Putamen (tissue), 1 donor: ENCODE measurements at places on chromosomes 2 and 18.

DNA sequence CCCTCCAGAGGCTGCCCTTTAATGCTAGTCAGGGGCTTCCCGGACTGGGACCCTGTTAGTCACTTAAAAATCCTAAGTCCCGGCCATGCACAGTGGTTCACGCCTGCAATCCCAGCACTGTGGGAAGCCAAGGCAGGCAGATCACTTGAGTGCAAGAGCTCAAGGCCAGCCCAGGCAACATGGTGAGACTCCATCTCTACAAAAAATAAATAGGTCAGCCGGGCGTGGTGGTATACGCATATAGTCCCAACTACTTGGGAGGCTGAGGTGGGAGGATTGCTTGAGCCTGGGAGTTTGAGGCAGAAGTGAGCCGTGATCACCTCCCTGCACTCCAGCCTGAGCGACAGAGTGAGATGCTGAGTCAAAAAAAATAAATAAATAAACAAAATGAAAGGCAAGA, 17.2 kb upstream of the KCNG2 start:
- DNase-seq: no peak

DNA sequence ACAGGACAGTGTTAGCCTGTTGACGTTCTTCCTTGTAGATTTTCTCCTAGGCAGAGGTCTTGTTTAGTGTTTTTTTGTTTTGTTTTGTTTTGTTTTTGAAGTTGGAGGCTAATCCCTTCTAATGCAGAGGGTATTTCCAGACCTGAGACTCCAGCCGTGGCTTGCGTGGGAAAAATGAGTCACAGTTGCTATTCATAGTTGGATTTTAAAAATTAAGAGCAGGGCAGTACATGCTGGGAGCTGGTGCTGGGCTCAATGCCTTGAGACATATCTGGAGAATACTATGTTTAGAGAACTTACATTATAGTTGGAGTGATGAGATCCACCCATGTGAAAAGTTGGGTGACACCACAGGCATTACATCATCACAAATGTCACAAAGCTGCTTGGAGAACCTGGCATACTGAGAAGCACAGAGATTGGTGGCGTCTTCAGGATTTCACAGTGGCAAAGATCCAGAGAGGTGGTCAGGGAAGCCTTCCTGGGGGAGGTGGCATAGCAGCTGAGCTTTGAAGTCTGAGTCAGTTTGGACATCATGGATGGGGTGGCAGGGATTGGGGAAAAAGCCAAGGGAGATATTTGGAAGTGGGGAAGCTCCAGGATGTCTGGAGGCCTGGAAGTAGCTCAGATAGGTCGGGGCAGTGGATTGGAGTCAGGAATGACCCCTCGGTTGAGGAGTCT, 249.4 kb downstream of the LOXHD1 start:
- no peak for DNase-seq

- DNase-seq: no peak
These were observed 34.5 kb downstream of the INSIG2 start for GRCh38 chr2:118122594-118123281.

DNA sequence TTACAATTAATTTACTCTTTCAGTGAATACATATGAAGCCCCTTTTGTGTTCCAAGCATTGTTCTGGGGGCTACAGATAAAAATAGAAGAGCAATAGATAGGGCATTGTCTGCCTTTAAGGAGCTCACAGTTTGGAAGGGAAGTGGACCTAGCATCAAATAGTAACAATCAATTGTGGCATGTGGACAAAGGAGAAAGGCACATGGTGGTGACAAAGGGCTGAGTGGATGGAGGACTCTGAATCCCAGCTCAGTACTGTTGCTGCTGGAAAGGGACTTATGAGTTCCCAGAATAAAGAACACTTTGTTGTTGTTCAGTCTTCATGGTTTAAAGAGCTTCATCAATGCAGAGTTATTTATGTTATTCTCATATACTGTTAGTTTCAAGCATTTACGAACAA, 217.7 kb downstream of the HRH4 start:
- DNase-seq: peak; percentile 67

DNA sequence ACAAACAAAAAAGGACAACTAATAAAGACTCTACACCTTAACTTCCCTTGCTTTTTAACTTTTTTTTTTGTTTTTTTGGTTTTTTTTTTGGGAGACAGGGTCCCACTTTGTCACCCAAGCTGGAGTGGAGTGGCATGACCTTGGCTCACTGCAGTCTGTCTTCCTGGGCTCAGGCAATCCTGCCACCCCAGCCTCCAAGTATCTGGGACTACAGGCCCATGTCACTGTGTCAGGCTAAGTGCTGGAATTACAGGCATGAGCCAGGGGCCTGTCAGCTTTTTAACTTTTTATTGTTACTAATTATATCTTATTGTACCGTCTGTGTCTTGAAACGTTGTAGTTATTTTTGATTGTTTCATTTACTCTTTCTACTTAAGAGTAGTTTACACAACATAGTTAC, 25.5 kb downstream of the WDR7 start:
- no peak for DNase-seq

GRCh38 chr2:1782514-1782913, 38.2 kb upstream of the PXDN start:
- no peak for DNase-seq

DNA sequence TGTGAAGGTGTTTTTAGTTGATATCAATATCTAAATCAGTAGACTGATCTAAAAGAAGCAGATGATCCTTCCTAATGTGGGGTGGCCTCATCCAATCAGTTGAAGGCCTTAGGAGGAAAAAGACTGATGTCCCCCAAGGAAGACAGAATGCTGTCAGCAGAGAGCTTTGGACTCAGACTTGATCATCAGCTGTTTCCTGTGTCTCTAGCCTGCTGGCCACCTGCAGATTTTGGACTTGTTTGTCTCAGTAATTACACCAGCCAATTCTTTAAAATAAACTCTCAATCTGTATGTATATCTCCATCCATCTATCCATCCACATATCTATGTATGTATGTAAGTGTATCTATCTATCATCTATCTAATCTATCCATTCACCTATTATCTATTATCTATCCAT, 301.3 kb downstream of the LPIN1 start:
- no peak for DNase-seq

GRCh38 chr2:178844701-178845100, 37.5 kb upstream of the TTN start:
- DNase-seq: no peak

DNA sequence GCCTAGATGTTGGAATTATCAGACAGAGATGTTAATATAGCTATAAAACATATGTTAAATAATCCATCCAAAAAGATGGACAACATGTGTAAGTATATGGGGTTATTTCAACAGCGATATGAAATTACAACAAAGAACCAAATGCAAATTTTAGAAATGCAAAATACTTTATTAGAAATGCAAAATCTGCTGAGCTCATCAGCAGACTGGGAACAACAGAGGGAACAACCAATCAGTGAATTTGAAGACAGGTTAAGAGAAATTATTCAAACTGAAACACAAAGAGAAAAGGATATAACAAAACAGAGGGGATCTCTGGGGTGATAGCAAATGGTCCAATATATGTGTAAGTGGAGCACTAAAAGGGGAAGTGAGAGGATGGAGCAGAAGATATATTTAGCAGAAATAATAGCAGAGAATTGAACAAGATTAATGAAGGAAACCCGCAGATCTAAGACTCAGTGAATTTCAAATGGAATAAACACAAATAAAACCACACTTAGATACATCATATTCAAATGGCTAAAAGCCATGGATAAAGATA, 13.5 kb upstream of the HS6ST1 start:
- no peak for DNase-seq

DNA sequence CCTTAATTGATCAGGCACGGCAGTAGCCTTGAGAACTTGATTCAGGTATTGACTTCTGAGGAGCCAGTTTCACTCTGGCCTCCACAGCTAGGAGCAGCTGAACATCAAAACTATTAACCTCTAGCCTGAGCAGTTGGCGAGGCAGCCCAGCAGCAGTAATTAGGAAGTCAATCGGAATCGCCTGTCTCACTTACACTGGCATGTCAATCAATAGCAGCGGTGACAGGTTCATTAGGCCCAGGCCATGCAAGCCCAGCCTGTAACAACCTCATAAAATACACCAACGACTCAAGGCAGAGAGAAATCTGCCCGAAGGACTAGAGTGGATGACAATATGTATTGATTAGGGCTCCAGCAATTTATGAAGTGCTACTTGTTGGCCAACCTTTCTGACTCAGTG, 255.4 kb upstream of the SKOR2 start:
- no peak for DNase-seq

GRCh38 chr2:62150597-62151305, 45.2 kb upstream of the B3GNT2 start:
- no peak for DNase-seq

DNA sequence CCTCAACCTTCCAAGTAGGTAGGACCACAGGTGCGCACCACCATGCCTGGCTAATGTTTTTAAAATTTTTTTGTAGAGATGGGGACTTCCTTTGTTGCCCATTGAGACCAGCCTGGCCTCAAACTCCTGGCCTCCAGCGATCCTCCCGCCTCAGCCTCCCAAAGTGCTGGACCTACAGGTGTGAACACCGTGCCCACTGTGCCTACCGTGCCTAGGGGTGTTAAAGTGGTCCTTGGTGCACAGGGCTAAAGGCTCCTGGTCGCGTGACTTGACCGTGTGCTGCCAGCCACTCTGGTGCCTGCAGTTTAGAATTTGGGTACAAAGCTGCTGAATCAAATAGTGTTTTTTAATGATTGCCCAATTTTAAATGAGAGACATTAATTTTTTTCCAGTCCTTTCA, 51.0 kb upstream of the KCNG2 start:
- DNase-seq: no peak
